ENCODE measurements at places on chromosomes 7 and 10.

GRCh38 chr10:66804962-66805361 lies 120.9 kb upstream of the LRRTM3 start:
- DNase-seq, result no peak

DNA sequence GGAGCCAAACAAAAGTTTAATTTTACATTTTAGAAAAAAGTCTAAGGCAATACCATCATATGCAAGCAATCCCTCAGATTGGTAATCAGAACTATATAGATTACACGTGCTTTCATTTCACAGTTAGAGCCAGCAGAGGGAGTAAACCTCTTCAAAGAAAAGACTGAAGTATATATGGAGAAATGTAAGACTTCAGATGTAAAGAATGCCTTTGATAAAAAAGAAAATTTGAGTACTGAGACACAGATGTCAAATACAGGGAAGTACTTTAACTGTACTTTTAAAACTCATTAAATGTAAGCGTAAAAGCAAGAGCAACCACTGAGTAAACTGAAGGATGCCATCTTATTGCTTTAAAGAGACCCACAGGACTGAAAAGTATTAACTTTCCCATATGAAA lies 101.4 kb upstream of the FAM133B start:
- peak; percentile 67 for DNase-seq

GRCh38 chr7:34320412-34320811 lies 337.6 kb upstream of the NPSR1 start:
- DNase-seq, result no peak

- DNase-seq, result no peak
Observed at GRCh38 chr7:92837000-92837749, 802 bp upstream of the CDK6 start.

- DNase-seq, result no peak
Observed at GRCh38 chr10:42998481-42999384, 78.1 kb upstream of the RET start.

- no peak for DNase-seq
Observed at GRCh38 chr7:151699928-151700319, 177.0 kb downstream of the PRKAG2 start.

GRCh38 chr7:42869131-42870020 lies 42.5 kb downstream of the C7orf25 start:
- DNase-seq, result peak; percentile 21

DNA sequence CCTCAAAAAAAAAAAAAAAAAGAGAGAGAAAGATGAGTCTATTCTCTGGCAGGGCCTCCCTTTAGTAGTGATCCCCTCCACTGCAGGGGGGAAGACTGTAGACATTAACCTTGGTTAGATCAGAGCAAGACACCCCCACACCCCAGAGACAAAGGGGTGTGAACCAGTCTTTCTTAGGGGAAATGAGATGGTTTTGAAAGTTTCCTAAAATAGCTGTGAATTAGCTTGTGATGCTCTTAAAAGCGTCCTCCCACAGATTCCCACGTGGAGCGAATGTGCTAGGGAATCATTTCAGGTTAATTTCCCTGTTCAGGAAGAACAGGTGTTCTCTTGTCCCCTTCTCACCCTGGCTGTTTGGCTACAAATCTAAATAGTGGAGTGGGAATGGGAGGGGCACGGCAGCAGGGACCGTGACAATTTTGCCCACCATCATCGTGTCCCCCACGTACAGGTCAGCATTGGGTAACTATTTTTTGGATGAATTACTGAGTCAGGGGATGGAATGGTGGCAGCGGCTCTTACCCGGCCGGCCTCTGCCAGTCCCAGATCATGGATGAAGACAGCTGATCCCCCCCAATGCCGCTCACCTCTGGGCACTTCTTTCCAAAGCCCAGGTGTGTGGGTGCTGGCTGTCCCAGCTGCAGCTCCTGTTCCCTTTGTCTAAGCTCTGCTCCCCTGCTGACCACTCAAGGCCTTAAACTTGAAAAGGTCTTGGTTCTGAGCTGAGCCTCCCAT lies 152.9 kb downstream of the CCDC3 start:
- DNase-seq, result no peak

DNA sequence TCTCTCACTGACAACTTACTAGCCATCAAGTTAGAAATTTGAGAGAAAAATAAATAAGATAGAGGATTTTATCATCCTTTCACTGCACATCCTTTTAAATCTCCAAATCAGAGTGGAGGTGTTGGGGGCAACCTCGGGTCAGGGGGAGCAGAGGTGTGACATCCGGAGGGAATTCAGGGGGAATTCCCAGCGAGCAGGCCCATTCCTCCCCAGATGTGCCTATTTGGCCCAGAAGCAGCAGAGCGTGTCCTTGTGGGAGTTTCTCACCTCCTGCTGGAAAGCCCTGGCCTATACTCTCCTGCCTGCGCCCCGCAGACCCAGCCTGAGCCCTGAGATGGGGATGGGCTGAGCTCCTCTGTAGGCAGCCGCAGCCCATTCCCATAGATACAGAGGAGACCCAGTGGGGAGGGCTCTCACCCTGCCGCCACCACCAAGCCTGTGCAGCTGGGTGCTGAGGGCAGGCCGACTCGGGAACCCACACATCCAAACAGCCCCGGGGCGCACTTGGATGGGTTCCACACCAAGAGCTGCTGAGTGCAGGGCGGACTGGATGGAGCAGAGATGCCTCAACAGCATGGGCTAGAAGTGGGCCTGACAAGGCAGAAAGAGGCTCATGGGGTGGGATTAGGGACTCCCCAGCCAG lies 124.5 kb downstream of the CXCL12 start:
- DNase-seq, result no peak

DNA sequence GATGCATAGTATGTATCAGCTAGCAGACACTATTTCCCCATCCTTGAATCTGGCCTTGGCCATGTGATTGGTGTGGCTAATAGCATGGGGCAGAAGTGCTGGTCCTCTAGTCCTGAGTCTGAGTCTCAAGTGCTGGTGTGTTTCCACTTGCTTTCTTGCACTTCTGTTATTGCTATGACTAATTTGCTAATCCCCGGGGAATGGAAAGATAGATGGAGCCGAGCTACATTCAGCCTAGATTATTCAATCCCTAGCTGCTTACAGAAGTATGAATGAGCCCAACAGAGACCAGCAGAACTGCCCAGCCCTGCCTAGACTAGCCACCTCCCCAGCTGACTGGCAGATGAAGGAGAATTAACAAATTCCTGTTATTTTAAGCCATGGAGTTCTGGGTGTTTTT lies 53.2 kb upstream of the SYPL1 start:
- DNase-seq, result no peak

DNA sequence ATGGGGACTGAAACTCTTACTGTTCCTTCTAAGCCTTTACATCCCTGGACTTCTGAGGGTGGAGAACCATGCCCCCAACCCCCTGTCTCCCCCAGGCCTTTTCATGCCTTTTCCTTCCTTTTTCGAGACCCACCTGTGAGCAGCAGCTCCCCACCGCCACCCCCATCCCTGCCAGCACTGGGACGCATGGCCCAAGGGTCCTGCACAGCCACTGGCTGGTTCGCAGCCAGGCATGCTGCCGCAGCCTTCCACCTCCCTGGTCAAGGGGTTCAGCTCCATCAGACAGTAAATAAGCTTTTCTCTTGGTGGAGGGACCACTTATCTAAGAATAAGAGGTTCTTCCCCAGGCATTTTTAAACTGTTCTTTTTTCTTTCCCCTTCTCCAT lies 584.4 kb downstream of the GRM8 start:
- DNase-seq, result no peak

GRCh38 chr10:71483135-71483534 lies 86.4 kb downstream of the CDH23 start:
- DNase-seq, result no peak

DNA sequence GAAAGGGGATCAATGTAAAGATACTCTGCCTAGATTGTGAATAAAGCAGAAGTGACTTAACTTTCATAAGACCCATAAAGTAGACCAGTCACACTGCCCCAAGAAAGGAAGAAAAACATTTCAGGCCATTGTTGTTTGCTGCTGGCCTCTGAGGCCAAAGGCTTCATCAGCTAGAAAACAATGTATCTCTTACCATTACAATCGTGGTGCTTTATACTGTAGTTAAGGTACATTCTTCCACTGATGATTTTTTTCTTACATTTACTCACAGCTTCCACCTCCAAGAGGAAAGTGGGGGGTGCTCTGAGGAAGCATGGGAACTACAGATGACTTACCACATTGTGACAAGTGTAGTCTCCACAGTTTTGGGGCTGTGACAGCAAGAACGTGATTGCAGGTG lies 68.6 kb downstream of the NRG3 start:
- no peak for DNase-seq

GRCh38 chr10:9268176-9268575 lies 1213.7 kb downstream of the GATA3 start:
- DNase-seq, result no peak

DNA sequence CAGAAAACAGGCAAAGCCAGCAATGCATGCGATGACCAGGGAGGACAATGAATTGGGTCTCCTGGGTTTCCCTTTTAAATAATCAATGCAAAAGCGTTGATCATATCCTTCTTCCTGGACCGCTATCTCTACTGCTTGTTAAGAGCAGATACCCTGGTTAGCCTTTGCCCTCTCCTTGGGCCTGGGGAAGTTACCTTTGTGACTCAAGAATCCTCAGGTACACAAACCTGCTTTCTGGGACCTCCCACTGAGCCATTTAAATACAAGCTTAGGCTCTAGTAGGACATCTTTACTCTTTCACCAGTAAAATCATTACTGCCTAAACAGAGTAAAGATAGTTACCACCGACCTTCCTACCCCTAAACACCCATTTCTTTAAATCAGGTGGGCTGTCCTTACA lies 173.9 kb downstream of the WNT2 start:
- no peak for DNase-seq

DNA sequence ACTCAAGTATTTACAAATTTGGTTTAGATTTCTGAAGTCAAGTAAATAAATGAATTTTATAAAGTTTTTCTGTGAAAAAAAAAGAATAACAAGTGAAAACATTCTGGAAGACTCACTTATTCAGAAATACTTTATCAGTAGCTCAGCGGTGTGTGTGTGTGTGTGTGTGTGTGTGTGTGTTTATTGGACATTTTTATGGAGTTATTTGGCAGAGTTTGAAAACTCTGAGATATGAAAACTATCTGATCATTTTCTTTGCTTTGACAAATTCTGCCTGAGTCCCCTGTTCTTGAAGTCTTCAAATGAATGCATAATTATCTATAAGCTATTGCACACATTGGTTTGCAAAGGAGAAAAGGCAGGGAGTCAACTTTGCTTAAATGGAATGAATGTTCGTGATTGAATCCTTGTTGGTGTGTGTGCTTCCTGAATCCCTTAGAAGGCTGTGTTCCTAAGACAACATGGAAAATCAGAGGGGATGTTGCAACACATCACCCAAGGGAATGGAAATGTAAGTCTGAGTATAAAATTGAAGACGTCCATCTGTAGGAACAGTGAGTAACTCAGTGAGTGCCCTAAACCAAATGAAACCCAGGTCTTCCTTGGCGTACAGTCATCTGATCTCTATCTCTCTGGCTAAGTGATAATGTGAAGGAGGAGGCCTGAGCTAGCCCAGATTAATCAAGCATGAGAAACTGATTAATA lies 160.9 kb downstream of the REEP3 start:
- DNase-seq, result no peak

DNA sequence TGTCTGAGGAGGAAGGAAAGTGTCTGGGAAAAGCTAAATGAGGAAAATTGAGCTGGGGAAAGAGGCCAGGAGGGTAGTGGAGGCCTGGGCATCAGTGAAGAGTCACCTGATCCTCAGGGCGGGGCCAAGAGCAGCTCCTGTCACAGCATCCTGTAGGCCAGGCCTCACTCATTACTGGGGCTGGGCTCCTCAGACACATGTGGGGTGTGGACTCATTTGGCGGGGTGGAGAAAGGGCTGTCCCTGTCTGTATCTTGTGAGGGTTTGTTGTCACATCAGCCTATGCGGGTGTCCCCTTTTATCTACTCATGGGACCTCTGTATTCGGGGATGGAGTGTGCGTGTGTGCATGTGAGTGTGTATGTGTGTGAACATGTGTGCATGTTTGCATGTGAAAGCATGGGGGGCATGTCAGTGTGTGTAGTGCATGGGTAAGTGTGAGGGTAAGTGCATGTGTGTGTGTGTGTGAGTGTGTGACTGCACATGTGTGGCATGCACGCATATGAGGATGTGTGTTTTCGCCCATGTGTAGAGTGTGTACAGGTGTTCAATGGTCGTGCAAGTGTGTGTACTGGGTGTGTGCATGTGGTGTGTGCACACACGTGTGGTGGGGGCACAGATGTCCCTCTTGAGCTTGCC lies 67.8 kb downstream of the RAMP3 start:
- no peak for DNase-seq

GRCh38 chr7:135712182-135712782 lies 15.7 kb downstream of the SLC13A4 start:
- DNase-seq, result no peak

- DNase-seq, result no peak
Observed at GRCh38 chr7:119545118-119545517, 727.9 kb upstream of the KCND2 start.

Measured in RPMI8226 (cell line).